Myocyte (in vitro differentiated cells): ENCODE measurements at places on chromosomes 16 and 17. TPM values are rescaled to one million over a fixed set of nuclear protein-coding genes. Genes with fewer than 3 reads are reported as not detected.

Gene SUPT4H1
- total RNA-seq: 36.1 and 49.1 TPM in 2 replicates

Gene SDR42E2
- total RNA-seq: not detected in 2 replicates

Gene ZNF750
- not detected in 2 replicates for total RNA-seq

Gene SLC47A1
- total RNA-seq: 0.24 and 2.2 TPM in 2 replicates

Gene GH2
- total RNA-seq: not detected in 2 replicates

Gene ARL5C
- not detected in 2 replicates for total RNA-seq

DNA sequence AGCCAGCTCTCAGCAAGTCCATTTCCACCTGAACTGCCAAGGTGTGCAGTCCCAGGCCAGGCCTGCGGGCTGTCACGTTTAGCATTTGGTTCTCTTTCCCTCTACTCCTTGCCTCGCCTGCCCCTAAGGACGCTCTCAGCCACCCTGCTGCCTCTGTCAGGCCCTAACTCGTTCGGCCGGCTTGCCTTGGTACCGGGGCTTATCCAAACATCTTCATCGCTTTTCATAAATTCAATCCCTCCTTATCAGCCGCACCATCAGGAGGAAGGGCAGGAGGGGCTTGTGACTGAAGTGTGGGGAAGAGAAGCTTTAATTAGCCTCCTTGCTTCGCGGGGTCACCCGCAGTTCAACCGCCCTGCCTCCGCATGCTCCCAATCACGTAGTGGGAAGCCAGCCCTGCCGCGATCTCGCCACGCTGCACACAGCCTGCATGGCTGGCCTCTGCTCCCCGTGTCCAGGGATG lies 231.1 kb downstream of the SOX9 start:
- DNase-seq: no peak

GRCh38 chr17:67636312-67636711 lies 81.4 kb upstream of the NOL11 start:
- no peak for DNase-seq

GRCh38 chr17:41505809-41506767 lies 676 bp upstream of the KRT13 start:
- DNase-seq: no peak

- peak; percentile 96 for DNase-seq
Measured at GRCh38 chr16:48123104-48123788, 32.5 kb downstream of the ABCC12 start.

DNA sequence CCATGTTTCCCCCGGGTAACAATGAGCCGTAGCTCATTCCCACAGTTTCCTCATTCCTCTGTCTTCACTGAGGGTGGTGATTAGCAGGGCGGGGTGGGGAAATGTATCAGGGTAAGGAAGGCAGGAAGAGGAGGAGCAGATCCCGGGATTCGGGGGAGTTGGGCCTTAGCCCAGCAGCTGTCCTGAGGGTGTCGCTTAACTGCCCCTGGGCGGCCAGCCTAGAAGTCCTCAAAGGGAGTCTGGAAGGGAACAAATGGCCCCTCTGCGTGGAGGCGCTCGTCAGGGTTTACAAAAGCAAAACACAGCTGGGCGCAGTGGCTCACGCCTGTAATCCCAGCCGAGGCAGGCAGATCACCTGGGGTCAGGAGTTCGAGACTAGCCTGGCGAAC lies 14.3 kb downstream of the MLYCD start:
- DNase-seq: peak; percentile 83

DNA sequence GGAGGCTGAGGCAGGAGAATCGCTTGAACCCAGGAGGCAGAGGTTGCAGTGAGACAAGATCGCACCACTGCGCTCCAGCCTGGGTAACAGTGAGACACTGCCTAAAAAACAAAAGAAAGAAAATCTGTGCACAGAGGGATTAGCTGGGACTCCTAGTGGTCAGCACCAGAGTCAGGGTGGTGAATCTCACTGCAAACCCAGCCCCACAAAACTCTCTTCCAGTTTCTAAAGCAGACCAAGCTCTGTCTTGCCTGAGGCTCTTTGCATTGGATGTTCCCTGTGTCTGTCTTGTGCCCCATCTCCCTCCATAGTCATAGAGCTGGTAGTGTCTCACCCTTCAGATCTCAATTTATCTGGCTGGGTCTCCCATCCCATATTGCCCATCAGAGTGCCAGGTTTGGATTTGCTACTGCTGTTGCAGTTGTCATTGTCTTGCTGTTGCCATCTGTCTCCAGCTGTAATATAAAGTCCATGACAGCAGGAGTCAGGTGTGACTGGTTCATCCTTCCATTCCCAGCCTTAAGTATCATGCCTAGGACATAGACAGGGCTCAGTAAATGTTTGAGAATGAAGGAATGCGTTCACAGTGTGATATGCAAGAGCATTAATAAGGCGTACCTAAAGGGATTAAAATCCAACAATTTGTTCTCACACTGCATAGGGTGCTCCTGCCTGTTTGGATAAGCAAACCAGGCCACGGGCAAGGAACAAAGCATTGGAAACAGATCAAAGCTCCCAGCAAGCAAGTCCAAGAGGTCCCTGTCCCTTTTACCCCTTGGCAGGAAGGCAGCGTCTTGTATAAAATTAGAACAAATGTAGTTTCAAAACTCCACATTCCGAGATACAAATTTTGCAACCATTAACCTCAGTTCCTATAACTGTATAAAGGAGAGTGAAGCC lies 614.6 kb upstream of the CDH5 start:
- no peak for DNase-seq

DNA sequence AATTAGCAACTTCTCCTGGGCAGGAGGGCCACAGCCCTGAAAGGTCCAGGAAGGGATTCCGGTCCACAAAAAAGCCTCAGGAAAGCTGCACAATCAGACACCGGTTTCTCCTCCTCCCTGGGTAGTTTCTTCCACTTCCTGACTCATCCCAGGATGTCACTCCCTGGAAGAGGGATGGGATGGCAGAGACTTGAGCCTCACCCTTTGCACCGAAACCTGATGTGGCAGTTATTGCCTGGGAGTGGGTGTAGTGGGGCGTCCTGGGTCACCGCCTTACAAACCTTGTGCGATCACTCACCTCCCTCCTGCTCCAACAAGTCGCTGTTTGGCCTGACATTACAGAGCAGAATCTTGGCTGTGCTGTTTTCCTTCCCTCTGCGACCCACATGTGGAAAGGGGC lies 70.8 kb downstream of the LYRM1 start:
- no peak for DNase-seq

DNA sequence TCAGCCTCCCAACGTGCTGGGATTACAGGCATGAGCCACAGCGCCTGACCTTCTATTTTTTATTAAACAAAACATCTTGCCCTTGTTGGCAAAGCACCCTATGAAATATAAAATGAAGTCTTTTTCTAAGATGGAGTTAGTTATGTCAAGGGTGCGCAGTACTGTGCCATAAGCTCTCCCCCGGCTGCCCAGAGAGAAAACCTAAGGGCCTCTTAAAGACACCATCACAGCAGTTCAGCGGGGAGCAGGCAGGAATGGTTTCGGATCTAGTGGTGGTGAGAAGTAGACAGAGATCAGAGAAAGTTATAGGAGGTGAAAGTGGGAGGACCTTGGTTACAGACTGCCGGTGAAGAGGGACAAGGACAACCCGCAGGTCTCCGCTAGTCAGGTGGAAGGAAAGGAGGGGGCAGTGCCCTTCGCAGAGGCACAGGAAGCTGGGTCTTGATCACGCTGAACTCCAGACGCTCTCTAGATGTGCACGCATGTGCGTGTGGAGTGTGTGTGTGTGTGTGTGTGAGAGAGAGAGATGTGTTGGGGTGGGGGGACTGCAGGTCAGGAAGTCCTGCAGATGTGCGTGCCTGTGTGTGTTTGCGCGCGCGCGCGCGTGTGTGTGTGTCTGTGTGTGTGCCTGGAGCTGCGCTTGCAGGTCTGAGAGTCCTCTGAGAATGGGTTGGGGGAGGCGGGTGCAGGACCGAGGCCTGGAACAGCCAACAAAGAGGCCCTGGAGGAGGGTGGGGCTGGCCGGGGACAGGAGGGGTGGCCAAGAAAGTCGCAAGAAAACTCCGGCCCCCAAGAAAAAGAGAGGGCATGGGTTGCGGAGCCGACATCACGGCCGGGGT lies 748 bp upstream of the CMTM3 start:
- no peak for DNase-seq

- DNase-seq: no peak
Measured at GRCh38 chr16:62249069-62249468, 212.8 kb upstream of the CDH8 start.

- no peak for DNase-seq
Measured at GRCh38 chr17:39011907-39012468, 44.8 kb upstream of the FBXO47 start.

DNA sequence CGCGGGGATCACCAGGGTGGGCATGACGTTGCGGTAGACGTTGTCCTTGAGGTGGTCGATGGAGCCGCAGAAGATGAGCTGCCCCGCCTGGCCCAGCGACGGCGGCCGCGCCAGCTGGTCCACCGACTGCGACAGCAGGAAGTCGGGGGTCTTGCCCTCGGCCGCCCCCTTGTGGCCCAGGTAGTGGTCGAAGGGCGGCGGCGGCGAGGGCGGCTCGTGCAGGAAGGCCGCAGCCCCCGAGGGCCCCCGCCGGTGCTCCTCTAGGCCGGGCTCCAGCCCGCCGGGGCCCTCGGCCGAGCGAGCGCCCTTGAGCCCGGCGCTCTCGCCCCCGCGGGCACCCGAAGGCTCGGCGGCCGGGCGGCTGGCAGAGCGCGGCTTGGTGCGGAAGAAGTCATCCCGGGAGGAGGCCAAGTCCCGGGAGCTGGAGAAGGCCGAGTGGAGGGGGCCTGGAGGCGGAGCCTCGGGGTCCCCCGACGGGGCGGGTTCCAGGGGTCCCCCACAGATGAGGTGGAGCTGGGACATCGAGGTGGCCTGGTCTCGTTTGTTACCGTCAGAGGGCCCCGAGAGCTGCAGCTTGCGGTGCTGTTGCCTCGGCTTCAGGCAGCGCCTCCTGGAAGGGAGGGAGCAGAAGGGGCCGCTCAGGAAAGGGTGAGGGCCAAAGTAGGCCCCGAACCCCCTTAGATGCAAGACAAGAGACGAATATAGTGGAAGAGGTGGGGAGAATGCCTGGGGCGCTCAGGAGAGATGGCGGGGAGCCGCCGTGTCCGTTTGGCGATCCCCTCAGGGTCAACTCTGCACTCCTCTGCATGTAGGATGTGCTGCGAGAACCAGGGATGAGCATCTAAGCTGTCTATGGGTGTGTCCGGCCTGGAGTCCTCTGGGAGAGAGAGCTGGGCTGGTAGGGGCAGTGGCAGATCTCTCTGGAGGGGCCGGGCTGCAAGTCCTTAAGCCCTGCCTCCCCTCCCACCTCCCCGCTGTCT lies 8.8 kb downstream of the FAM171A2 start:
- DNase-seq: no peak

- DNase-seq: no peak
Measured at GRCh38 chr16:23869052-23869451, 33.3 kb downstream of the PRKCB start.

DNA sequence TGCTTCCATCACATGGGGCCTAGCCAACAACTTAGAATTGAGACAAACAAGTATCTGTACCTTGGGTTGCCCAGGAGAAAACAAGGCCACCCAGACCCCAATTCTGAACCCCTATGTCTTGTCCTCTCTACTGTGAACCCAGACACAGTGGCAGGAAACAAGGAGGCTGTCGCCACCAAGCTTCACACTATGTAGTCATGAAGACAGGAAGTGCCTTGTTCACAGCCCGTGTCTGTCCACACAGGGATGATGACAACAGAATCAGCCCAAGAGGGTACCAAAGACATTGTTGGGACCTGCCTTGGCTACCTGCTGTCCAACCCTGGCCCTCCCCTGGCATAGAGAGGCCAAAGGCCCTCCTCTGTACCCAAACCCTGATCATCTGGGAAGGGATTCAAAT lies 84.8 kb downstream of the CDYL2 start:
- no peak for DNase-seq

DNA sequence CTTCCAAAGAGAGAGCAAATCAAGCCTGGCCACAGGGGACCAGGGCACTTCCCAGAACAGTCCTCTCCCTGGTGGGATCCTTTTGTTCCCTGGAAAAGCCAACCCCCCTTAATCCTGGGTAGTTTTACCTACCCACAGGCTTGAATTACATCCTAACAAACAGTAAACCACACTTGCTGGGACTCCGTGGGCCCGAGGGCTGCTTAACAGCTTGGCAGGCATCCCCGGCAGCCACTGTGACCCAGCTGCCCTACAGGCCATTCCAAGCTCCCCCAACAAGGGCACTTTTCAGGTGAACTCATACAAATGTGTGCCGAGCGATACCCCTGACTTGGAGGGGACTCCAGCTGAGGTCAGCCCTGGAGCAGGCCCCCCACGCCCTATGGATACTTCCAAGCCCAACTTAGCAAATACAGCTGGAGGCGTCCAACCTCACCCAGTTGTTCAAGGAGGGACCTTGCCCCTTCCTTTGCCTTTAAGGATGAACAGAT lies 26.4 kb downstream of the ADCY9 start:
- DNase-seq: peak; percentile 61

GRCh38 chr16:31219154-31219741 lies 2.3 kb upstream of the PYDC1 start:
- no peak for DNase-seq
